ENCODE measurements at places on chromosomes 16 and 17.

- DNase-seq: peak; percentile 80
These were observed 33.7 kb upstream of the KDM8 start for GRCh38 chr16:27169511-27170071.

GRCh38 chr16:84308120-84308519 lies 13.4 kb downstream of the WFDC1 start:
- peak; percentile 32 for DNase-seq

GRCh38 chr17:49545806-49546545 lies 29.7 kb upstream of the NXPH3 start:
- no peak for DNase-seq

GRCh38 chr17:3318336-3318735 lies 20.2 kb upstream of the OR3A1 start:
- DNase-seq: no peak

DNA sequence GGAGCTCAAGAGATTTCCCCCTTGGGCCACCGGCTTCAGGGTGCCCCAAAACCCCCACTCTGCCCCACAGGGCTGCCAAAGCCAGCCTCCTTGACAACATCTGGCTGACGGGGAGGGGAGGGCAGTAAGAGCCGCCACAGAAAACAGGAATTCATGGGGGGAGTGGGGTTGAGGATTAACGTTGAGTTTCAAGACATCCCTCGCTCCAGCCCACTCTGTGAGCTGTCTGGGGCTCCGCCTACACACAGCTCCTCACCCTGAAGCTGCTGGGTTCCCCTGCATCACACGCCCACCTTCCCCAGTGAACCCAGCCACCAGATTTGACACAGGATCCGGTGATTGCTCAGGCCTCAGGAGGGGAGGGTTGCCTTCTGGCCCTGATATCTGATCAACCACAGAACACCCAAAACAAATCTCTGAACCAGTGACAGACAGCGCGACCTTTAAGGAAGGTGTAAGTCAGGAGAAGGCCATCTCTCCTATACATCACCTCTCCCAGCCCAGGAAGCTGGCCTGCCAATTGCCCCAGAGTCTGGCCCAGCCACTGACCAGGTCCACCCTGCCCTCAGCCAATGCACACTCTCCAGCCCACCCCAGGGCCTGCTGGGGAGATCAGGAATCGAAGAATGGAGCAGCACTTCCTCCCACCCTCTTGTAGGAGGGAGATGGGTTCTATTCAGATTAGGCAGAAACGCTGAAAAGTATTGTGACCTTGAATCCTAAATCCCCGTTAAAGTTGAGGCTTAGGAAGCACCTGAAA lies 132.1 kb downstream of the CLEC16A start:
- DNase-seq: peak; percentile 87

DNA sequence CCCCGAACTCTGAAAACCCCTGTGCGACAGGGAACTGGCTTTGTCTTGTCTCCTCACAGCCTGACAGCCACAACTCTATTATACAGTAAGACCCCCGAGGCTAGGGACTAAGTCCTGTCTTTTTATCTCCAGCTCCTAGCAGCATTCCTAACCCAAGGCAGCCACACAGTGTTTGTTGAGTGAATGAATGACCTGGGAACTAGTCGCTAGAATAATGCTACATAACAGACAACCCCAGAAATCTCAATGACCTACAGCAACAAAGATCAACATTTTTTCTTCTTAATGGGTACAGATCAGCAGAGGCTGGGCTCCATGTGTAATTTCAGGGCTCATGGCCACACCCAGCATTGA lies 71.4 kb upstream of the TNRC6C start:
- no peak for DNase-seq

All from activated T-cell treated with anti-CD3 and anti-CD28 coated beads, Interleukin-2, amount 50 U/mL, for 48 hours (primary cell).